ENCODE measurements at places on chromosomes 2 and 18. TPM values are rescaled to one million over a fixed set of nuclear protein-coding genes. Genes with fewer than 3 reads are reported as not detected.

DNA sequence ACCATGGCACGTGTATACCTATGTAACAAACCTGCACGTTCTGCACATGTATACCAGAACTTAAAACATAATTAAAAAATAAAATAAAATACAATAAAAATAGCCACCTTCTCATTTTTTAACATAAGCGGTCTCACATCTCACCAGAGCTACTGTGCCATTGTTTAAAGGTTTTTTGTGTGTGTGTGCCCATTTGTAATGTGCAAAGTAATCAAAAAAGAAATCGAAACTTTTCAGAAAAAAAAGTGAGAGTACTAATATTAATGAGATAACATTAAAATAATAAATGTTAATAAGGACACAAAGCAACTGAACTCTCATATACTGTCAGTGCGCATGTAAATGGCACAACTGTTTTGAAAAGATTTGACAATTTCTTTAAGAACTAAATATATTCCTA is 60.5 kb downstream of the FANCL start:
- DNase-seq = no peak

DNA sequence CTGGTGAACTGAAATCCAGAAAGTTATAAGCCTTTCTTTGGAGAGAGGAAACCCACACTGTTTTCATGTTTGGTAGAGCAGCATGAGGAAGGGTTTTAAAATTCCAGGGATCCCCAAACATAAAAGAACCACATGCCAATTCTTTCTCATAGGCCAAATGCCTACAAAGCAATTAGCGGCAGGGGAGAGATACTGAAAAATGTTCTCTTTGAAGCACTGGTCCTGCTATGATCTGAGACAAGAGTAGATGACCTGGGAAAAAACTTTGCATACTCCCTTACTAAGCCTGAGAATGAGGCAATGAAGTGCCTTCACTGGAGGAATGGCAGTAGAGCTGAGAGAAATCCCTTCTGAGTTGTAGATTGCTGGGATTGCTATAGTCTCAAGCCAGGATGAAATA is 1261.7 kb downstream of the DSC3 start:
- no peak for DNase-seq

DNA sequence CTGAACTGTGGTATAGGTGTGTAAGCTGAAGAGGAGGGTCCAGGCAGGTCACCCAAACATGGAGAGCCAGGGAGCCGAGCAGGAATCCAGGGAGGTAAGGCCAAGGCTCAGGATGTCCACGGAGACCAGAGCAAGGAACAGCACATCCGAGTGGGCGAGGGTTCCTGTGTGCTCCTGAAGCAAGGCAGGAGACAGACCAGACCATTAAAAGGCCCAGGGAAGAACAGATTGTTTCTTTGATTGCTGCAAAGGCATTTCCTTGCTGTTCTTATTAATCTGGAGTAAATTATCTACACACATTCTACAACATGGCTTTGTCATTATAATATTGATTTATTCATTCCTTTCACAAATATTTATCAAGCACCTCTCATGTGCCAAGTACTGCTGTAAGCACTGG is 50.1 kb upstream of the SPTBN1 start:
- DNase-seq = no peak

- no peak for DNase-seq
Observed at GRCh38 chr2:26767894-26768487, 3.9 kb downstream of the SLC35F6 start.

Gene FEZ2
- 43.1 TPM for total RNA-seq

Gene PSMA8
- not detected for total RNA-seq

Data from foreskin keratinocyte (primary cell).